ENCODE measurements at places on chromosomes 12 and 14.
A peak's percentile ranks its signal among the peaks of the same experiment; 100 is the strongest.

DNA sequence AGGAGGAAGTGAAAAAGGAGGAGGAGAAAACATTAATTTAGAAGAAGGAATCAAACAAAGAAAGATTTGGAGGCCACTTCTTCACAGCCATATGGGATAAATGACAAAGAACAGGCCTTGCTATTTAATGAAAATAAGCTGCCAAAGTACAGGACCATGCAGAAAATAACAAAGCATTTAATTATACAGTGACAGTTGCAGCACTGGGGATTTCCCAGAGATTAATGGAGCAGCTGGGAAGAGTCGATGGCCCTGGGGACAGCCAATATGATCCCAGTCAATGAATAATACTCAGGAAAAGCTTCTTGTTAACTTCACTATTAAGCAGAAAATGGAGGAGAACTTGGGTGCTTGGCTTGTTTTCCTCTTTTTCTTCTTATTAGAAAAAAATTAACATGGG lies 34.6 kb downstream of the RERG start:
- DNase-seq = no peak

- no peak for DNase-seq
Measured at GRCh38 chr14:100289916-100290606, 16.2 kb downstream of the SLC25A29 start.

DNA sequence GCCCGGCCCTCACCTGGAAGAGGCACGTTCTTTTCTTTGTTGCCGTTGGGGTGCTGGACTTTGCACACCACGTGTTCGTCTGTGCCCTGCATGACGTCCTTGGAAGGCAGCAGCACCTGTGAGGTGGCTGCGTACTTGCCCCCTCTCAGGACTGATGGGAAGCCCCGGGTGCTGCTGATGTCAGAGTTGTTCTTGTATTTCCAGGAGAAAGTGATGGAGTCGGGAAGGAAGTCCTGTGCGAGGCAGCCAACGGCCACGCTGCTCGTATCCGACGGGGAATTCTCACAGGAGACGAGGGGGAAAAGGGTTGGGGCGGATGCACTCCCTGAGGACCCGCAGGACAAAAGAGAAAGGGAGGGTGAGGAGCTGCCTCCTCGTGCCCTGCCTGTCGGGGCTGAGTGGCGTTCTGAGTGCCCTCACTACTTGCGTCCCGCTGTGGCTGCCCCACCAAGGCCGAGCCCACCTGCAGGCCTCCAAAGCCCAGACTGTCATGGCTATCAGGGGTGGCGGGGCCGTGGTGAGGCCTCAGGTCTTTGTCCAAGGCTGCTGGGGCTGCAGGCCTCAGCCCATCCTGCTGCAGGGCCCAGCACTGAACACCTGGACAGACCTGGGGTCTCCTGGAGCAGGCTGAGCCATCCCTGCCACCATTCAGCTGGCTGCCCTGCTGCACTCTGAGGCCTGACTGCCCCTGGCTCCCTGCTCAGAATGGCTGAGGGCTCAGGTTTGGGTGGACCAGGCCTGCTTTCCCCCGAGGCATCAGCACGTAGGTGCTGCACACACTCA lies 329.7 kb downstream of the TMEM121 start:
- no peak for DNase-seq

- no peak for DNase-seq
Measured at GRCh38 chr12:115088328-115088994, 404.5 kb upstream of the TBX3 start.

- peak; percentile 30 for DNase-seq
Measured at GRCh38 chr12:64611341-64612284, 1.3 kb downstream of the RASSF3 start.

DNA sequence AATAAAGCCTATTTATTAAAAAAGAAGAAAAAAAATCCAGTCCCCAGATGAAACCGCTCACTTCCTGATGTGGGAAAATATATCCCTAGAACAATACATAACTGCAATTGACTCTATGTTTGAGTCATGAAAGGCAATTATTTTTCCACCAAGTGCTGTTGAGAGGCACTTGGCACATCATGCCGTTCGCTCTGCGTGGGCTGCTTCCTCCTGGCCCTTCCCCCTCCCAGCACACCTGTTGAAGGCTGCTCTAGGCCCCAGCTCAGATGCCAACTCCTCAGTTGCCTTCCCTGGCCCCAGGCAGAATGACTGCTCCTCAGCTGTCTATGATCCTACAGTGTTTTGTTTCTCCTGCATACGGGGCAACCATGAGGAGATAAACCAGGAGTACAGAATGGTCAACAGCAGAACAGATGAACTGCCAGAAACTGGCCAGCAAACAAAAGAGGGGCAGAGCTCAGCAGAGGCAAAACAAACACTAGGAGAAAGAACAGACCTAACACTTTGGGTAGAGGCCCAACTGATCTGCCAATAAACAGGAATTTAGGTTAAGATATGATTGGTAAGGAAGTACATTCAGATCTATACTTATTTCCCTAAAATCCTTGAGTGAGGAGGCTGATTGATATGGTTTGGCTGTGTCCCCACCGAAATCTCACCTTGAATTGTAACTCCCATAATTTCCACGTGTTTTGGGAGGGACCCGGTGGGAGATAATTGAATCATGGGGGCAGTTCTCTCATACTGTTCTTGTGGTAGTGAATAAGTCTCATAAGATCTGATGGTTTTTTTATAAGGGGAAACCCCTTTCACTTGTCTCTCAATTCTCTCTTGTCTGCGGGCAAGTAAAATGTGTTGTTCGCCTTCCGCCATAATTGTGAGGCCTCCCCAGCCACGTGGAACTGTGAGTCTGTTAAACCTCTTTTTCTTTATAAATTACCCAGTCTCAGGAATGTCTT lies 58.6 kb downstream of the SLC38A1 start:
- DNase-seq = peak; percentile 81

GRCh38 chr14:58638231-58639197 lies 752 bp downstream of the DACT1 start:
- no peak for DNase-seq

- DNase-seq = no peak
Measured at GRCh38 chr12:25958428-25959070, at the start of gene RASSF8. Gene RASSF8 (plus strand): TSS chr12:25958682. CDS start chr12:26055344, 96,662 bp downstream.

DNA sequence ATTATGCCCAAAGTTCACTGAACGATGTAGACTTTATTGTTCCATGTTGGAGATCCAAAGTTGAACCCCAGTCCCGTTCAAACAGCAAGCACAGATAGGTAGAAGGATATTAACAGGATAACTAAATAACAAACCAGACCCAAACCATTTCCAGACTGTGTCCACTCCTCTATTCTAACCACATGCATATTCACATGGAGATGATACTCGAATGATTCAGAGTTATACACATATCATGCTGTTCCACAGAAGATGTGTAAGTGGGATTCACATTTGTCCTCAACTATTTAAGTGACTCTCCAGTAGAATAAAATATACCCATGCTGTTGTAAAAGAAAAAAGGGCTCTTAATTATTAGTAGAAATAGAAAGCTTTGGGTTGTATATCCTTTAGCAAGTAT lies 185.9 kb downstream of the ITPR2 start:
- no peak for DNase-seq

DNA sequence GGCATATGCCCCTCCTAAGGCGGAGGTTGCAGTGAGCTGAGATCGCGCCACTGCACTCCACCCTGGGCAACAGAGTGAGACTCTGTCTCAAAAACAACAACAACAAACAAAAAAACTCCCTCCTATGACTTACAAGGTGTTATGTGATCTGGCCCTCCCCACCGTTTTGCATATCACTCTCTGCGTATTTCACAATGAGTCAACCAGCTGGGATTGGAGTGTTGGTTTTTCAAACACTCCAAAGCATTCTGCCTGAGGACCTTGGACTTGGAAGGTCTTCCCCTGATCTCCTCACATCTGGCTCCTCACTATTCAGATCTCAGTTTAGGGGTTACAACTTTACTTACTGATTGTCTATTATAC lies 14.0 kb downstream of the MANSC1 start:
- DNase-seq = no peak

- no peak for DNase-seq
Measured at GRCh38 chr12:128267131-128267622, at the start of gene TMEM132C. Gene TMEM132C (plus strand): TSS chr12:128267170. CDS start chr12:128267403, 233 bp downstream.

- DNase-seq = no peak
Measured at GRCh38 chr12:4032924-4033615, 159.9 kb upstream of the PARP11 start.

All from CD4-positive, alpha-beta memory T cell (primary cell).